Gastroesophageal sphincter (tissue), 4 donors: ENCODE measurements at places on chromosomes 1 and 21. TPM values are rescaled to one million over a fixed set of nuclear protein-coding genes. Genes with fewer than 3 reads are reported as not detected.

DNA sequence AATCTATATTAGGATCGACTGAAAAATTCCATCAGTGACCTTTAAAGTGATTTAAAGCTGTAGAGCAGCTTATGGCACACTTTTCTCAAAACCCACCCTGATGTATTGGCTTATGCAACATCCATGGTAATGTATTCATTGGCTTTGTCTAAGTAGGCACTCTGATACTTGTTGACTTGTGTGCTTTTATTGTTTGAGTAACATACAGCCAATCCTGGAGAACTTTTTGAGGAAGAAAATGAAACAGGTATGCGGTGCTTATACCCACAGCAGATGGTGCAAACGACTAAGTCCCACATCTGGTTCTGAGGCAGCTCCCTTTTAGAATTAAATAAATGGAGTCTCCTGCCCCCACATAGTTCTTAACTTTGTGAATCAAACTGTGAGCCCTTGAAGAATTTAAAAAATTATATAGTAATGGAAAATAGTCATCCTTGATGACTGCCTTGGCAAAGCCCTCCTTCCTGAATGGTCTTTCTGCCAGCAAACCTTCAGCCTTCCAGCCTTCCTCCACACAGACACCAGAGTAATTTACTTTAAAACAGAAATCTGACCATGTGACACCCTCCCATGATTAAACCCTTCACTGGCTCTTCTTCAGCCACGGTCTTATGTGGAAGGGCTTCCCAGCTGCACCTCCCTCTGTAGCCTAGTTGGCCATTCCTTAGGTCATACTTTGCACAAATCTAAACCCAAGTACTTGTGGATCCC lies 116.0 kb downstream of the BCAR3 start:
- no peaks in the 10 kb centered on the region for H3K27me3 ChIP-seq
- H3K4me3 ChIP-seq = no peak overlapping the region
- no peaks in the 10 kb centered on the region for H3K36me3 ChIP-seq
- peak; percentile 42 for ATAC-seq

GRCh38 chr1:199396456-199396855 lies 631.1 kb upstream of the NR5A2 start:
- H3K4me1 ChIP-seq = no peaks in the 10 kb centered on the region
- no peak overlapping the region for H3K27ac ChIP-seq
- no peaks in the 10 kb centered on the region for H3K36me3 ChIP-seq

GRCh38 chr1:155970531-155971167 lies 7.7 kb downstream of the ARHGEF2 start:
- H3K36me3 ChIP-seq = peaks cover 25% of the 10 kb centered on the region
- H3K4me1 ChIP-seq = peaks cover 87% of the 10 kb centered on the region
- H3K27me3 ChIP-seq = no peaks in the 10 kb centered on the region
- peak; percentile 75 for ATAC-seq
- no peak overlapping the region for H3K4me3 ChIP-seq
- peak overlapping the region; percentile 89 for H3K27ac ChIP-seq

GRCh38 chr1:165887877-165888551 lies 60.6 kb downstream of the UCK2 start:
- no peak overlapping the region for H3K4me3 ChIP-seq
- peaks cover 3% of the 10 kb centered on the region for H3K4me1 ChIP-seq
- no peaks in the 10 kb centered on the region for H3K27me3 ChIP-seq
- H3K27ac ChIP-seq = no peak overlapping the region
- H3K36me3 ChIP-seq = peaks cover 20% of the 10 kb centered on the region
- ATAC-seq = no peak

GRCh38 chr1:60832367-60832766 lies 250.0 kb upstream of the NFIA start:
- H3K27ac ChIP-seq = no peak overlapping the region
- H3K36me3 ChIP-seq = no peaks in the 10 kb centered on the region
- no peaks in the 10 kb centered on the region for H3K27me3 ChIP-seq
- H3K4me1 ChIP-seq = no peaks in the 10 kb centered on the region
- H3K4me3 ChIP-seq = no peak overlapping the region
- ATAC-seq = no peak

GRCh38 chr1:152486400-152487006 lies 24.1 kb upstream of the LCE5A start:
- no peaks in the 10 kb centered on the region for H3K4me1 ChIP-seq
- H3K4me3 ChIP-seq = no peak overlapping the region
- ATAC-seq = no peak
- H3K27me3 ChIP-seq = no peaks in the 10 kb centered on the region

DNA sequence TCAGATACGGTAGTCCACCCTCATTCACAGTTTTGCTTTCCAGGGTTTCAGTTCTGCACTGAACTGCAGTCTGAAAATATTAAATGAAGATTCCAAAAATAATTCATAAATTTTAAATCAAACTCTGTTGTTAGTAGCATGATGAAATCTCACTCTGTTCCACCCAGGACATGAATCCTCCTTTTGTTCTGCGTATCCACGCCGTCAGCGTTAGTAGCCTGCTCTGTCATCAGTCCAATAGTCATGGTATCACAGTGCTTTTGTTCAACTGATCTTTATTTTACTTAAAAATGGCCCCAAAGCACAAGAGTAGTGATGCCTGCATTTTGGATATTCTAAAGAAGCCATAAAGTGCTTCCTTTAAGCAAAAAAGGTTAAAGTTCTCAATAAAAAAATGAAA lies 23.9 kb downstream of the CHD1L start:
- ATAC-seq = no peak
- H3K4me3 ChIP-seq = no peak overlapping the region
- no peak overlapping the region for H3K27ac ChIP-seq
- no peaks in the 10 kb centered on the region for H3K27me3 ChIP-seq
- H3K36me3 ChIP-seq = peaks cover 83% of the 10 kb centered on the region

DNA sequence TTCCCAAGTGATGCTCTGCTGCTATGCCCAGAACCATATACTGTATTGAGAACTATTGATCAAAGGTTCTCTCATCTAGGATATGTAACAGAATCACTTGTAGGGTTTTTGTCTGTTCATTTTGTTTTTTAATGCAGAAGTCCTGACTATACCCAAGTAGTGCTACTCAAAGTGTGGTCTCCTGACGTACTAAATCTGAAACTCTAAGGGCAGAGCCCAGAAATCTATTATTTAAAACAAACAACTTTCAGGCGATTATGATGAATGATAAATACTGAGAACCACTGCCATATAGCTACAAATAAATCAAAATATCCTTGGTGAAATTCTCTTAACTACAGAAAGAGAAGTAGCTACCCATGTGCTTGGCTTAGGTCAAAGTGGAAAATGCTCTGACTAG lies 10.1 kb downstream of the ZZZ3 start:
- H3K4me3 ChIP-seq = no peak overlapping the region
- H3K4me1 ChIP-seq = peaks cover 70% of the 10 kb centered on the region
- no peak for ATAC-seq
- H3K27me3 ChIP-seq = no peaks in the 10 kb centered on the region

DNA sequence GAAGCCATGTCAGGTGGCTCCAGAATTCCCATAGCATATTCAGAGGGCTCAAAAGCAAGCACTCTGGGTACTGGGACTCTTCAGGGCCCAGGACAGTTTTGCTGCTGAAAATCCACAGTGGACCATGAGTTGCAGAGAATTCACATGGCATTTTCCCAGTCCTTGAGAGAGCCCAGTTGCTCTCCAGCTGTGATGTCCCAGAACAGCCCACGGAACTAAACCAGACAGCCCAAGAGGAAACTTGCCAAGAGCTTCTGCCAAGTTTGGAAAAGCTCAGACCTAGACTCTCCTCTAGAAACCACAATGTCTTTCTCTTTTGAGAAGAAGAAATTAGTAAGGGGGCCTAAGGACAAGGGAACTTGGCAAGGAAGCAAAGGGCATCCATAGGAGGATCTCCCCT lies 69.4 kb downstream of the RGS2 start:
- H3K27ac ChIP-seq = no peak overlapping the region
- no peaks in the 10 kb centered on the region for H3K27me3 ChIP-seq
- H3K36me3 ChIP-seq = no peaks in the 10 kb centered on the region
- peak; percentile 77 for ATAC-seq

DNA sequence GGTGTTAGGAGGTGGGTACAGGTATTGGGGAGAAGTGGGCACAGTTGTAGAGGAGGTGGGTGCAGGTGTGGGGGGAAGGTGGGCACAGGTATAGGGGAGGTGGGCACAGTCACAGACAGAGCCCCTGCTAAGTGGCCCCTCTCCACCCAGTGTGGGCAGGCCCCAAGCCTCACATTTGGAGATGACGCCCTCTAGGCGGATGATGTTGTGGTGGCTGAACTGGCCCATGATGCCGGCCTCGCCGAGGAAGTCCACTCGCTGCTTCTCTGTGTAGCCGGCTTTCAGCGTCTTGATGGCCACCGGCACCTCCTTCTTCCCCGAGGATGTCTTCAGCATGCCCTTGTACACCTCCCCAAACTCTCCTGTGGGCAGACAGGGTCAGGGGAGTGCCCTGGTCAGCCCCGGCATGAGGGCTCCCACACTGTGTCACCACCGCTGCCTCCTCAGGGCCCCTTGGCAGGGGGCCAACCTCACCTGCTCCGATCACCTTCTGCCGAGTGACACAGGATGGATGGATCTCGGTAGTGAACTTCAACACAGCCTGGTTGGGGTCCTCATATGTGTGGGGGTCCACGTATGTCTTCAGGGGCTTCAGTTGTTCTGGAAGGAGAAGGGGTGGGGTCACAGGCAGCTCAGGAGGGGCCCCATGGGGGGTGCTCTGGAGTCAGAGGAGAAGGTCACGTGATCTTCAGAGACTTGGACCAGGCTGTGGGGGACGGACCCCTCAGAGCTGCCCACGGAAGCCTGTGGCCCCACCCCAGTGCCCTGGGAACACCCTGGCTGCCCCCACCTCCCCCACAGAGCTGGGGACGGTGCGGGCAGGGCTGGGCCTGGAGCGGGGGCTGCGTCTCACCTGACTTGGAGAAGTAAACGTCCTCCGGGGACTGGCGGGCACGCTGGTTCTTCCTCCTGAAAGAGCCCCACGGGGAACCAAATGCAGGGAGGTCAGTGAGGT lies 22.6 kb downstream of the EPHA2 start:
- no peak overlapping the region for H3K4me3 ChIP-seq
- ATAC-seq = no peak
- no peaks in the 10 kb centered on the region for H3K27me3 ChIP-seq
- no peaks in the 10 kb centered on the region for H3K36me3 ChIP-seq
- no peak overlapping the region for H3K27ac ChIP-seq
- H3K4me1 ChIP-seq = no peaks in the 10 kb centered on the region

DNA sequence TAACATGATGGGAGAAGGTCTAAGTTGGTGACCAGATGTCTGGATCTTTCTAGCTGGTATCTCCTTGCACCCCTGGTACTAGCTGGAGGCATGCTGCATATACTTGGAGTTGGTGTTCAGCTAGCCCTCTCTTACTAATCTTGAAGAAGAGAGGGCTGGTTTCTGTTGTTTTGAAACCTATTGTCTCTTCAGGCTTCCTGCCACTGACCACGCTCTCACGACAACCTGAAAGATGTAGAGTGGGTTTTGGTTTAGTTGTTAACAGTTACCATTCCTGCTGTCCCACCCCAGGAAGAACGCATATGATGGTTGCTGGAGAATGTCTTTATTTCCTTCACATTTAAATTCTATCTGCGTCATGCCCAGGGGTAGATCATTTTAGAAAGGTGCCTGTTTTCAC lies 3.6 kb downstream of the MAN1C1 start:
- H3K4me1 ChIP-seq = peaks cover 30% of the 10 kb centered on the region
- no peak for ATAC-seq
- H3K27me3 ChIP-seq = no peaks in the 10 kb centered on the region
- H3K4me3 ChIP-seq = peak overlapping the region; percentile 98

SPOCD1 gene
- total RNA-seq = not detected

CD1D gene
- 2.7 TPM for total RNA-seq

PRAMEF5 gene
- total RNA-seq = not detected

COL9A2 gene
- 2.6 TPM for total RNA-seq
